SK-MEL-5 (cell line): ENCODE measurements at places on chromosomes 2 and 18. TPM values are rescaled to one million over a fixed set of nuclear protein-coding genes. Genes with fewer than 3 reads are reported as not detected.

DNA sequence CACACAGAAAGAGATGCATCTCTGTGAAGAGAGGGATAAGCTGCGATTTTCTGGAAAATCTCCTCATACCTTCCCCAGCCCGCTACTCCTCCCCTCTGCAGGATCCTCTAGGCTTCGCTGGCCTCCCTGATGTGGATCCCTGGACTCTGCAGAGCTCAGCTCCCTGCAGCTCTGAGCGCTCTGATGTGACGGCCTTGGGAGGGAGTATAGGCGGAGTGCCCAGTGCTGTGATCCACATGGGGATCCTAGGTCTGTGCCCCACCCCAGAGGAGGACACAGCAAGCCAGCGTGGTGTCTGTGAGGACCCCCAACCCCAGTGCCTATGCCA, 111.0 kb downstream of the GYPC start:
- DNase-seq: no peak

The POTEJ gene
- total RNA-seq: not detected in 2 replicates

The CFC1 gene
- total RNA-seq: not detected in 2 replicates

The PSTPIP2 gene
- total RNA-seq: 0.18 TPM in 1 of 2 replicates, not detected in the other

DNA sequence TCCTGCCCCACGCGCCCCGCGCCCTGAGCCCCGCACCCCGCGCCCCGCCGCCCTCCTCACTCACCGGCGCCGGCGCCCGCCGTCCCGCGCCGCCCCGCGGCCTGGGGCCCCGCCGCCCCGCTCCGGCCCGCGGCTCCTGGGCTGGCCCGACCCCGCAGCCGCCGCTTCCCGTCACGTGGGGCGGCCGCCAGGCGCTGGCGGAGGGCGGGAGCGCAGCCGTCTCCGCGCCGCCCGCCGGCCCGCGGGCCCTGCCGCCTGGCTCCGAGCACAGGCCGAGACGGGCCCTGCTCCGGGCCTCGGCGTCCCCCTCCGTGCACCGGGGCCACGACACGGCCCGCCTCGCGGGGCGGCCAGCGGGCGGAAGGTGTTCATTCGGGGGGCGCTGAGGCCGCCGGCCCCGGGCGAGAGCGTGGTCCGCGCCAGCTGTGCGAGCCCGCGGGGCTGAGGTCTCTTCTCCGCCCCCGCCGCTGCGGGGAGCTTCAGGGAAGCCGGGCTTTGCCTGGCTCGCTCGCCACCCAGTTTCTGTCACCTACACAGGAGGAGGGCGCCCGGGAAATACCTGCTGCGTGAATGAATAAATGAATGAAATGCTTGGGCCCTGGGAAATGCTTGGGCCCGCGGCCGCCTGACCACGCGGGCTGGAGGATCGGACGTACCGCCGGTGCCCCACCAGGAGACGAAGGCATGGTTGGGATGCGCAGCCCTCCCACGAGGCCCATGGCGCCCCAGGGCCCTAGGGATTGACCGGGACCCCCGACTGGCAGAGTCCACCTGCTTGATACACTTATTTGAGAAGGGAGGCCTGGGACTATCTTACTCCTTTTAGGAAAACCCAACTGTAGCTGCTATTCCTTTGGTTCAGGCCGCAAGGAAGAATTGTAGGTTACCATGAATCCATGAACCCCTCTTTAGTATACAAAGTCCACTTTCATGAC, at the start of gene TGFBRAP1:
Gene TGFBRAP1 (minus strand): TSS at position 175 of the 935 bp plus-strand sequence. CDS start 21,434 bp downstream, outside the sequence.
- DNase-seq: peak; percentile 26

GRCh38 chr2:101517758-101518271, 42.9 kb upstream of the RFX8 start:
- DNase-seq: no peak

DNA sequence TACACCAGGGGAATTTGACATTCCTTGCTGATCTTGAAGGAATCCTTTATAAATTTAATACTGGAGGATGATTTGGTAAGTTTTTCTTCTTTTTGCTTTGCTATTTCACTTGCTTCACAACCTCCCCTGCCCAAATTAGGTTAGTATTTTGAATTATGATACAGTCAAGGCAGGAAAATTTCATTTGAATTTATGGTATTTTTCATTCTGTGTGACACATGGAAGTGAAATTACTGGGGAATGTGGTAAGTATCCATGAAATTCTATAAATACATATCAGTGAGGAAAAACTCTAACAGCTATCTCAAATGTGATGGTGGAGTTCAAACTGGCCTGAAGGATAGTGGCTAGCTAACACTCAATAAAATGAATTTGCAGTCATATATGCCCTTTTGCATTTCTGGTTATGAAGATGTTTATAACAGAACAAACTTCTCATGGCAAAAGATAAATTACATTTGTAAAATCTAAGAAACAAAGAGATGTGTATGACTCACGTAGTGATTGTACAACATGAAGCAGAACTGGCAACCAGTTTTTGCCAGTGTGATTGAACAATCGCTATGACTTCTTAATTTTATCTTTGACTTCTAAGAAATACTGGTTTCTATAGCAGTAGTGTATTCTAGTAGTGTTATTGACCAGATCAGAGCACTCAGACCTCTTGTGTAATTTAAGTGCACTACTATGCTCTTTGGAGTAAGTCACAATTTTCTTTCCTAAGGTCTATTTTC, 152.6 kb downstream of the IKZF2 start:
- no peak for DNase-seq

DNA sequence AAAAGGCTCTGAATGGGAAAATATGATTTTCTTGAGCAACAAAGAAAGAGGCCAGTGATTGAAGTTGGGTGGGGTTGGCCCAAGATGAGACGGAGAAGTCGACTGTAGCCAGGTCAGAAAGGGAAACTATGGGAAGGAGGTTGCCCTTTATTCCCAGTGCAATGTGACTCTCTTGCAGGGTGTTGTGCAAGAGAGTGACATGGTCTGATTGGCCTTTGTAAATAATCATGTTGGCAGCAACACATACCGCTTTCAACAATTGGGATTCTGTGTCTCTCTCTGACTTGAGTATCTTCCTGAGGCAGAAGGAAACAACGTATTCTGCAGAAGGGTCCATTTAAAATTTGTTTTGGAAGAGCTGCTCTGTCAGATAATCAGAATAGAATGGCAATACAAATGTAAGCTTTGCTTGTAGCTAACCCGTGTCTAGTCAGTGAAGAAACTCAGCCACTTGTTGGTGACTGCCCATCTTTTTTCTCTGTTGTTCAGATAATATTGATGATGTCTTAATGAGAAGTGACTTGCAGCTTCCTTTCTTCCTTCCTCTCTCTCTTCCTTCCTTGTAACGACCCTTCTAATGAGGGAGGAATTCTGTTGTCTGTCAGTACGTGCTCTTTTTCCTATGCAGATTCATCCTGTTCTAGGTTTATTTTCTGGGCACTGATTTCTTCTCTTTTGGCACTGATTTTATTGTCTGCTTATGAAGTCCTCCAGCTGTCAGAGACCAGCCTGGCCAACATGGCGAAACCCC, 311.0 kb upstream of the FAM98A start:
- DNase-seq: peak; percentile 68

GRCh38 chr2:195026261-195026660, 630.8 kb upstream of the SLC39A10 start:
- DNase-seq: no peak

The SLC39A6 gene
- 643 and 687 TPM in 2 replicates for total RNA-seq

- no peak for DNase-seq
Observed at GRCh38 chr2:11955314-11955713, 208.9 kb downstream of the LPIN1 start.

DNA sequence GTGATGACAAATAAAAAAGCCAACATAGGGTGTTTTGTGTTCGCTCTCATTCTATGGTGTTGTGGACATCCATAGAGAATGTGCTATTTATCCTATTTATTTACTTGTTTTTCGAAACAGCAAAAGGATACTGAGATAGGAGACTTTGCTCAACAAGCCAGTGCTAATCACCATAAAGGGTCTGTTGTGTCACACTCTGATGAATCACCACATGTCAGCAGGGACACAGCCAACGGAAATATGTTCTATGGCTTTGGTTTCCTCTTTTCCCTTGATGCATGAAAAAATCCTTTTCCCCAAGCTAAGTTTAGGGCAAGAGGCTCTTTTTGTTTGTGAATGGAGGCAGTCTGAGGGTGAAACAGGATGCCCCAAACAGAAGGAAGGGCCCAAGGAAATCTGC, 154.3 kb downstream of the RNF152 start:
- peak; percentile 36 for DNase-seq

DNA sequence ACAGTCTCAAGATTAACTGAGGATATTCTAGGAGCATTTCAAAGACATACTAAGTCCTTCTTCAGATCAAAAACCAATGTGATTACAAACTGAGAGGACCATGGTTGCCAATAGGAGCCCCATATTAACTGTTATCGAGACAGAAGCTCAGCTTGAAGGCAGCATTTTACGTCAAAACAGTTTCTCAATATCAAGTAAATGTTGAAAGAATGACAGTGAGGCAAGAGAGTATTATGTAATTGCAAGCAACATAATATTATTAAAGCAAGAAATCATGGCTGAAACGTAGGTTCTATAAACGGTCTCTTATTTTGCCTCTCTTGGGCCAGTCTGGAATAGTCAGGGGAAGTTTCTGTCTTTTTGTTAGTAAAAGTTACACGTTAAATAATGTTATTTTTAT, 22.9 kb downstream of the RIT2 start:
- no peak for DNase-seq

The STARD6 gene
- total RNA-seq: not detected in 2 replicates

The NEU4 gene
- total RNA-seq: not detected in 2 replicates

DNA sequence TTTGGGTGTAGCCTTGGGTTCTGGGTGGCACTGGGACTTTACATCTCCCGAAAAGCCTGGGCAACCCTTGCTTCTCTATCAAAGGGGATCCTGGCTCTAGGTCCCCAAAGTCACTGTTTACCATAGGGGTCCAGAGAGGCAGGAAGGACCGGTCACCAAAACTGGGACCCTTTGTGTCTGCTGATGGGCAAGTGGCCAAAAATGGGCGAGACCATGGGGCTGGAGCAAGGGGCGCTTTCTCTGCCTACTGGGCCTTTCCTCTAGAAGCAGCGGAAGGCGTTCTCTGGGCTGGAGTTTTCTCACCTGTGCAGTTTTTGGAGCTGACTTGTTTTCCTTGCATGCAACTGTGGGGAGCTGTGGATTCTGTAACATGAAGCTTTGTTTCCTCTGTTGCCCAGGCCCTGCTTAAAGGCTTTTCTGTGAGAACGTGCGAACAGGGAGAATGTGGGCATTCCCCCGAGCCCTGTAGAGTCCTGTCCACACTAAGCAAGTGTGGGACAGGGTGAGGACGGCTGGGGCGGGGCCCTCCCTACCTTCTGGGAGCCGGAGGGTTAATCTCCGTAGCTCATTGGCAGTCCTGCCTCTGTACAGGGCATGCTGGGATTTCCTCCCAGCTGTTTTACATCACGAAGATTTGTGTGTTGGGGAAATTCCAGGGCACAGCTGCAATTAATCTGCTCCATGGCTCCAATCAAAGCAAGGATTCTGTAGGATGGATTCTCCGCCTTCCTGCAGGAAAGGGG, 50.2 kb downstream of the TGOLN2 start:
- DNase-seq: no peak

The INHBB gene
- not detected in 2 replicates for total RNA-seq

DNA sequence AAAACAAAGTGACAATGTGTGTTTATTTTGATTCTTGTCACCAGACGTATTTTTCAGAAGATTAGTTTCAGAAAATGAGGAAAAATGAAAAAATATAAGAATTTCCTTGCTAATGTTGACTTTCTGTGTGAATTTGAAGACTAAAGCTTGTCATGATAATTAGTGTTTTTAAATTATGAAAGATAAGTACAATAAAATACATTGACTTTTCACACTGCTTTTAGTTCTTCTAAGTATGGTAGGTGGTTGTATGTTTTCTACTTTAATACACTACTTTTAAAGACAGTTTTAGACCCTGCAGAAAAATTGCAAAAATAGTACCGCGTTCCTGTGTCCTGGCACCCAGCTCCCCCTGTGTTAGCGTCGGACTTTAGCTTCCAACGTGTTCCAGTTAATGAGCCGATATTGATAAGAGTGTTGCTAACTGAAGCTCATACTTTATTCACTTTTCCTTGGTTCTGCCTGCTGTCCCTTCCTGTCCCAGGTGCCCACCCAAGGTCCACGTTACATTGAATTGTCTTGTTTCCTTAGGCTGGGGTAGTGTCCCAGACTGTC, 695 bp downstream of the RBFA start:
- DNase-seq: no peak

The PAX8 gene
- total RNA-seq: 0.75 and 0.90 TPM in 2 replicates

The ABCG5 gene
- 0.08 and 0.11 TPM in 2 replicates for total RNA-seq

DNA sequence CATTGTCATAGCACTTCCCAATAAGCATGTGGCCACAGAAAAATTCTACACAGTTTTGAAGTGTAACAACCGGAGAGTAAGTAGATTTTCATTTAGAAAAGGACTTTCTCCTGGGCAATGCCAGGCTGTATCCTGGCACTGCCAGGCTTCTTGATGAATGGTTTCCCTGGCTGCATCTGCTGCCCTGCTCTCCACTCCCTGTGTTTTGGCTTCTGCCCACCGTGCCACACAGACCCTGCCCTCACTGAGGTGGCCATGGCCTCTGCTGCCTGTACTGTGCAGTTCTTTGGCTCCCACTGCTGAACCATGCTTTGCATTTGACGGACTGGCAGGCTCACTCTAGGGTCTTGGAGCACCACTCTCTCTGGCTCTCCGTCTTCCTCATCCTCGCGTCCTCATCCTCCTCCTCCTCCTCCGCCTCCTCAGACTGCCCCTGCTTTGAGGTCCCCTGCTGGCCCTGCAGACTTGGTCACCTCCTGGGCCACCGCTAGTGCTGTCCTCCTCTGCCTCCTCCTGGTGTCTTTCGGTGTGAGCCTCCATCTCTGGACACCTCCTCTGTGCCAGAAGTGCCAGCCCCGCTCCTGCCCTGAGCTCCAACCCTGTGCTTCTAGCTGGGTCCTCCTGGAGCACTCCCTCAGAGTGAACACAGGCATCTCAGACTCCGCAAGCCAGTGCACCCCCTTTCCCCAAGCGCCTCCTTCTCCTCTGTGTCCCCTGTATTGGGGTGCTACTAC, 45.9 kb upstream of the CNGA3 start:
- DNase-seq: no peak

DNA sequence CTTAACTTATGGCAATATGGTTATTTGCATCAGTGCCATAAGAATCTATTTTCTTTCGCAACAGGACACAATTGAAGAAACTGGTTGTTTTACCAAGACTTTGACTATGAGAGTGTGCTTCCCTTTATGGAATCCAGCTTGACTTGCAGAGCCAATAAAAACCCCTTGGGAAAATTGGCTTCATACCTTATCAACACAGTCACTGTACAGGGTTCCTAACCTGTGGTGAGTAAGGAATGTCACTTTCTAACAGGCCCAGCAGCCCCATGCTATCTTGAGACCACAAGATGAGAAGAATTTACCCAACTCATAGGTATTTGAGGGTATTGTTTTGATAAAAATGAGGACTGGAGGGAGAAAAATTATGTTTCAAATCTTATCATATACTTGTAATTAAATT, 418.5 kb upstream of the MAP2 start:
- no peak for DNase-seq

DNA sequence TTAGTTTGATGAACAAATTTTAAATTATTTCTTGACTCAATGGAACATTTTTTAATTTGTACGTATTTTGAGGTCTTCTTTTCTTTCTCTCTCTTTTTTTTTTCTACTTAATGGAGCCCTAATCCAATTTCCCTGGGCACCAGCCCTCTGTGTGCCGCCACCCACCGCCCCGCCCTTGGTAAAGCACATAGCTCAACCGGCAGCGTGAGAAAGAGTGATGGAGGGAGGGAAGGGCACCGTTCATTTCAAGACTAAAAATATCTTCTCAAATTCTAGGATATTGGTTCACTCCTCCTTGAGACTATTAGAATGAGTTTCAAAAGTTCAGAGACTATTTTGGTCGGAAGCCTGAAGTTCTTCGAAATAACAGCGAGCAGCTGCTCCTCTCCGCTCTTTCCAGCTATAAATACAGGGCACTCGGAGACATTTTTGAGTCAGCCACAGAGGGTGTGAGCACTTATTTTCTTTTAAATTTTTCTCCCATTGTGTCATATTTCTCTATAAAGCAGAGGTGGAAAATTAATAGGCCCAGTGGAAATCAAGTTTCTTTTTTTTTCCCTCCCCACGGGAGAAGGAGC, 731.7 kb upstream of the ID2 start:
- DNase-seq: no peak
